ENCODE measurements at places on chromosomes 7 and 10.

- DNase-seq: no peak
Measured at GRCh38 chr7:33706771-33707200, 198.6 kb upstream of the BMPER start.

DNA sequence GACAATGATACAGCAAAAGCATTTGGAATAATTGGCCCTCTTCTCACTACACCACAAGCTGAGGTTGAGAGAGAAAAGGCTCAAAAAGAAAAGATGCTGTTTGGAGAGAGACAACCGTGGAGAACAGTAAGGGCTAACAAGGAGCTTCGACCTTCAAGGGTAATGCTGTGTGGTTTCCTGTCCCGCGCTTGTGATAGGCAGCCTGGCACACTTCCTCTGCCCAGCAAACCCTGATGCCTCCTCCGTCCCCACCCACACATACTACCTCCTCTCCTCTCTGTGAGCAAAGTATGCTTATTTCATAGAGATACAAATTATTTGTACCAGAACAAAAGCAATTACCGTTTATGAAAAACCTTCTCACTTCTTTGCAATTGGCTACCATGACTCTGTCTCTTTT lies 755.4 kb downstream of the KCNMA1 start:
- no peak for DNase-seq

GRCh38 chr7:36879021-36879420 lies 154.7 kb upstream of the AOAH start:
- DNase-seq: no peak

DNA sequence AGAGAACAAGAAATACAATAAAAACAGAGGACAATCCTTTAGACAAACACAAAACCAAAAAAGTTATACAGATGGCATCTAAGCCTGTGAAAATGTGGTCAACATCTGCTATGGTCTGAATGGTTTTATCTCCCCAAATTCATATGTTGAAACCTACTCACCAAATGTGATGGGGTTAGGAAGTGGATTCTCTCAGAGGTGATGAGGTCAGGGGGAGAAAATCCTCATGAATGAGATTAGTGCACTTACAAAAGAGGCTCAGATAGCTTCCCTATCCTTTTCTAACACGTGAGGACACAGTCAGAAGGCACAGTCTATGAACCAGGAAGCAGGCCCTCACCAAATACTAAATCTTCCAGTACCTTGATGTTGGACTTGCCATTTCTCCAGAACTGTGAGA lies 147.8 kb upstream of the GPR22 start:
- DNase-seq: no peak

GRCh38 chr10:69446650-69447151 lies 4.6 kb upstream of the TSPAN15 start:
- peak; percentile 81 for DNase-seq

DNA sequence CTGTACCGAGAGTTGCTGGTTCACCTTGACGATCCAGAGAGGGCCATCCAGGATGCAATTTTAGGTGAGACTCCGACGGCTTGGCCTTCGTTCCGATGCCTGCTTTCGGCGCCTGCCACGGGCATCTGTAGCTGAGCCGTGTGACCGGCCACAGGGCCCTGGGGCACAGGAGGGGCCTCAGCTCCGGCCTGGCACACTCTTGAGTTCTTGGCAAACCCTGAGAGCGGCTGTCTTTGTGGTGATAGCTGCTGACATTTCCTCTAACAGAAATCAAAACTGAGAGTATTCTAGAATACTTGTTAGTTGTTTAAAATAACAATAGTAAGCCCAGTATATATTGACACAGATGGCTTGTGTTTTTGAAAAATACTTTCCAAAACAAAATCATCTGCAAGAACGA lies 52.2 kb upstream of the SUN1 start:
- DNase-seq: no peak

GRCh38 chr10:20620981-20621380 lies 276.1 kb downstream of the NEBL start:
- no peak for DNase-seq

GRCh38 chr7:130958846-130959245 lies 224.8 kb upstream of the KLF14 start:
- no peak for DNase-seq

DNA sequence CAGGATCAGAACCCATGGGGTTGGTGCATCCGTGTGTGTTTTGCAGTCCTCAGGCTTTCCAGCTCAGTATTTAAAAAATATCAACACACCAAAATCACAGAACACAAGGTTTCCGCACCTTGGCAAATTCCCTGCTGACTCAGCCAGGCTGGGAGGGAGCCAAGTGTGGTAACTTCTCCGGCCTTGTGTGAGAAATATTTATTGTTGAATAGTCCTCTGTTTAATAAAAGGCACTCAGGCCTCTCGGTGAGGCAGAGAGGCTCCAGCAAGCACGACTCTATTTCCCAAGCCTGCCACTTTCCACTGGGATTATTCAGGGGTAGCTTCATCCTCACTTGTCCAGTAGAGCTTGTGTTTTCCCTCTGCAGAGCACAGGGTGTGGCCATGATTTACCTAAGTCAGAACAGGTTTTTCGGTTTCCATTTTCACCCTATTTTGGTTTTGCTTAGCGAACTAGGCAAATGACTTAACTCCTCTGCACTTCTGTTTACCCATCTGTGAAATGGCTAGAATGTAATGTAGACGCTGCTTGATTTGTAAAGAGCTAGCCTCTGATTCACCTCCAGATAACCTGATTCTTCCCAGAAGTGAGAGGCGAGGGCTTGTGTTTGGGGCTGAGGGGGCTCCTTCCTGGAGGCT lies 13.0 kb upstream of the CHST15 start:
- DNase-seq: peak; percentile 28

DNA sequence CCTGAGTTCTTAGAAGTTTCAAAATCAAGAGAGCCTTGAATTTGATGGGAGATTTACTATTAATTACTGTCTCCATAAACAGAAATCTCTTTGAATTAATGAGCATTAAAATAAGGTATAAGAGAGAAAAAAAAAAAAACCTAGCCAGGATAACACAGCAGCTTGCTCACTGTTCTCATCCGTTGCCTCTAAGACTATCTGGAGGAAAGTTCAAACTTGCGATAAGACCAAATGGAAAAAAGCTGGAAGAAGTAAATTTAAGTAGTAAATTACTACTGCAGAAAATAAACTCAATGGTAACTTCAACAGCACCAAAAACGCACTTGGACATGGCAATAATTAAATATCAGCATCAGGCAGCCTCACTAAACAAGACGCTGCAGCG lies 36.7 kb downstream of the GNA12 start:
- DNase-seq: no peak

DNA sequence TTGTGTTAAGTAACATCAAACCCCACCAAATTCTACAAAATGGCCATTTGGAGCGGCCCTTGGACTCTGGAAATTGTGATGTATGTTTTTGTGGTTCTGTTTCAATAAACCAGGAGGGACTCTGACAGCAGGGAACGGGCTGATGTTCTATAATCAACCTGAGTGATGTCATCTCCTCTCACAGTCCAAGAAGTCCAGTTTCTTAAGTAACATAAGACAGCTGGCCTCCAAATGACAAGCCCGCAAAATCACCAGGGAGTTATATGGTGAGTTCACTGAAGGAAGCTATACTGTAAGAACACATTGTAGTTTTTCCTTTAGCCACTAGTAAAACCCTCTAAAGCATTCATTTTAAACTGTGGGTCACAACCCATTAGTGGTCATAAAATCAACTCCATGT lies 34.0 kb downstream of the GOT1 start:
- DNase-seq: peak; percentile 26

- no peak for DNase-seq
Measured at GRCh38 chr10:43940898-43941837, 292.5 kb upstream of the ZNF32 start.

DNA sequence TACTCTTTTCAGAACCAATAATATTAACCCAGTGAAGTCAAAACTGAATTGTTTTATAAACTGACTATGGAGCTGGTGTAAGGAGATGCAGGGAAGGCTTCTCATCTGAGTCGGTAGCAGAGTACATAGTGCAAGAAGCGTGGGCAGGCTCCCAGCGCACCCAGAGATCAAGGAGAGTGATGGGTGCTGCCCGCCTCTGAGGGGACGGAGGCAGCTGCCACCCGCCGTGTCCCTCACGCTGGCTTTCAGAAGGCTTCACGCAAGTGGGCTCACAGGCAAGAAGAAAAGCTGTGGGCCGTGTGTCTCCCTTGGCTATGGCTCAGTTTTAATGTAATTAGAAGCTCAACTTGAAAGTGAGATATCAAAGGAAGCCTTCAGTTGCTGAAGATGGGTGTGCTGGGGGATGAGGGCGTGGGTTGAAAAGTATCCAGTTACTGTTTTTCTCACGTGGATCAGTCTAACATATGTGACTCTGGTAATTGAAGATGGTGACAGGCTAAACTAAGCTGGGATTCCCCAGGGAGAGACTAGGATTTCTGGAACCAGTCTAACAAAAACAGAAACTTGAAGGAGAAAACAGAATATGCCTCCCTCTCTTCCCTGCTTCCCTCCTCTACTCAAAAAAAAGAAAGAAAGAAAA lies 159.9 kb downstream of the MGMT start:
- no peak for DNase-seq

GRCh38 chr10:17649836-17650235 lies 5.9 kb downstream of the STAM start:
- DNase-seq: no peak
